Stimulated activated naive CD4-positive, alpha-beta T cell treated with Interleukin-2 at 50 U/mL for 16 hours (primary cell): ENCODE measurements at places on chromosomes 7 and 10.

DNA sequence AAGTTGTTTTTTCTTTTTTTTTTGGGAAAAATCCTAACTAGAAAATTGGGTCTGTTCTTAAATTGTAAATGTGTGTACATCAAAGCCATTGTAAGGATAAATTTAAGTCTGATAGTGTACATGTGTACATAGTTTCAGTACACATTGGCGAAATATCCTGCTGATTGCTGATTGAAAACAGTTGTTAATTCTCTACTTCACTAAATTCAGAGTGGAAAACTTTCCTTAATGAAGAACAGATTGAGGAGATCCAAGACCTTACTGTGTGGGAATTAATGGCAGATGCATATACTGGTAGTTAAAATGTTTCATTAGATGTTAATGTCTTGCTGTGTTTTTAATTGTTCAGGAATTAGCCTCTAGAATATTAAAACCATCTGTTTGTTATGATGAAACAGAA is 506.0 kb downstream of the AUTS2 start:
- no peak for DNase-seq

- DNase-seq = no peak
Observed at GRCh38 chr7:51261950-51262795, 54.4 kb downstream of the COBL start.

- DNase-seq = no peak
Observed at GRCh38 chr7:36806891-36807290, 82.6 kb upstream of the AOAH start.

DNA sequence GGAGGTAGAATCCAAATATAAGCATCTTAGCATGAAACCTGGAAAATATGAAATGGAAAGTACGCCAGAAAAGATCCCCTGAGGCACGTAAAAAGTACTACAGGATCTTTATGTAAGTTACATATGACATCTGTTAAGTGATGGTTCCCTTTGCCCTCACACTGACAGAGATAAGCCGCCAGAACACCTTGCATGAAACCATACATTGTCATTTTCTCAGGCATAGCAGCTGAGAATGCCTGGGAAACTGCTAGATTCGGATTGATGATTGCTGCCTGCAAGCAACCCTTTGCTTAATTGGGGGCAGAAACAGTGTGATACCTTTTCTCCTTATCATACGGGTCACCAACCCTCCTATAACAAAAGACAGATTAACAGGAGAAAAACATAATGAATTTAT is 826.6 kb upstream of the LRRN3 start:
- DNase-seq = no peak

- DNase-seq = no peak
Observed at GRCh38 chr10:19815036-19815730, 1.0 kb upstream of the PLXDC2 start.

- DNase-seq = no peak
Observed at GRCh38 chr7:152663931-152664330, 12.0 kb downstream of the XRCC2 start.

DNA sequence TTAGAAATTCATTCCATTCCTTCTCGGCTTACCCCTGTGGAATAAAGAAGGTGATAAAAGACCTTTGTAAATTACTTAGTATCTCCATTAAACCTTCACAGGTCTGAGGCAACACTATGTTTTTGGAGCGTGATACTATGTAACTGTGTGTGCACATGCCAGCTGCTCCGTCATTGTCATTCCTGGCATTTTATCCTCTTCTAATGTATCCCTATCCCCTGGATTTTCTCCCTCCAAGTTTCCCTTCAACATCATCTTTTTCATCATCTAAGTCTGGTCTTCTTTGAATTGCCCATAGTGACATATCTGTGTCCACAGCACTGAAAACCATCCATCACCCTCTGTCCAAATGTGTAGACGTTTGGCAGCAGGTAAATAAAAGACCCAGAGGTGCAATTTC is 125.7 kb downstream of the TEX36 start:
- DNase-seq = no peak

- DNase-seq = no peak
Observed at GRCh38 chr10:85643171-85643844, 723.3 kb downstream of the GRID1 start.

DNA sequence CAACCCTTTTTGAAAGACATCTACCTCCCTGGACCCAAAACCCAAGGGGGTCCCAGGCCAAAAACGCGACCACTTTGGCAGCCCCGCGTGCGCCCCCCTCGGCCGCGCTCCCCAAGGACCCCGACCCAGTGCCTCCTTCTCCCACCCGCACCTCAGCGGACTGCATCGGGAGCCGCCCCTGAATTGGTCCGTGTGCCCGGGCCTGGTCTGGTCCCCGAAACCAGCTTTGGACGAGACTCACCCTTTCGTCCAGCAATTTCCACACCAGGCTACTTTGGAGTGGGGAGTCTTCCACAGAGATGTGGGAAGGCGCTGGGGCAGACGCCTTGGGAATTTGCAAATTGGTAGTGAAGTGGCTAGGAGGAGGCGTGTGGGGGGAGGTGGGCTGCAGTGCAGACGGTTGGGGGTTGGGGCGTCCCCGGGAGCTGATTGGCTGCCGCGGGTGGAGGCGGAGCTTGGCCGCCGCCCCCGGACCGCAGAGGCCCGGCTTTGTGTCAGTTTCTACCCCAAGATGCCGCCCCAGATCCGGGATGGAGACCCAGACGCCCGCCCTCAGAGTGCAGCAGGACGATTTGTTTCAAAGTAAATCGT is 16.9 kb downstream of the TCAF1 start:
- no peak for DNase-seq

- DNase-seq = no peak
Observed at GRCh38 chr7:132321387-132321786, 254.9 kb downstream of the PLXNA4 start.

- DNase-seq = no peak
Observed at GRCh38 chr10:126337251-126337810, 50.9 kb downstream of the ADAM12 start.

- DNase-seq = no peak
Observed at GRCh38 chr7:79713276-79713675, 259.8 kb upstream of the MAGI2 start.

DNA sequence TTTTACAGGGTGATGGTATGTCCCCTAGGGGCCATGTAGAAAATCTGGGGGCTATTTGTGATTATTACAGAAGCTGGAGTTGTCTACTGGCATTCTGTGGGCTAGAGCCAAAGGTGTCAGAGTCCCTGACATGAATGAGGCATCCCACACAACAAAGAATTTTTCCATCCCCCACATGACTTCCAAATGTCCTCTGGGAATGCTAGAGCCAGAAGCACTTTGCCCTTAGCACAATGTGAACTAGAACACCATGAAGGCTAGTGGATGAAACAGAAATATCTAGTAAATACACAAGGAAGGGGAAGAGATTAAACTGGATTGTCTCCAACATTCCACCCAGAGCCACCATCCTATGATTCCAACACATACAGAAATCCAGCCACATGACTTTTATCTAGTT is 46.9 kb downstream of the FAM13C start:
- no peak for DNase-seq

GRCh38 chr7:91603707-91604106 is 276.8 kb downstream of the MTERF1 start:
- no peak for DNase-seq

DNA sequence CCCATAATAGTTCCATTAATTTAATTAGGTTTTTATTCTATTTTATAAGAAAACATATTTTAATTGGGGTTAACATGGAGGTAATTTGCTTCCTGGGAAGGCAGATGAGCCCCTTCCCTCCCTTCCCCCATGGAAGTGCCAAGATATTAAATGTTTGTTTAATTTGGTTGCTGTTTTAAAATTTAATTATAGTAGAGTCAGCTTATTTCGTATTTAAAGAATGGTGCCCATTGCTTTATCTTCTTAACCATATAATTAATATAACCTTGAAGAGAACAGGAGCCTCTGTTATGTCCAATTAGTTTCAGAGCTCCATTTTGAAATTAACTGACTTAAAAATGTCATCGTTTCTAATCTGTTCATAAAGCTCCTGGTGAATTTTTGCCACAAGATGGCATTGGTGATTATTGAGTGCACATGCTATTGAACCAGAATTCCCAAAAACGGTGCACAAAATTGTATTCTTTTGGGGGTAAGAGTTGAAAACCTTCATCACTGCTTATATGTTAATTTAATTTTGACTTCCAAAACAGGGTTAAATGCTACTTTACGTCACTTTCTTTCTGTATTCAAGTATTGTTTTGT is 26.0 kb downstream of the KLHDC10 start:
- no peak for DNase-seq

DNA sequence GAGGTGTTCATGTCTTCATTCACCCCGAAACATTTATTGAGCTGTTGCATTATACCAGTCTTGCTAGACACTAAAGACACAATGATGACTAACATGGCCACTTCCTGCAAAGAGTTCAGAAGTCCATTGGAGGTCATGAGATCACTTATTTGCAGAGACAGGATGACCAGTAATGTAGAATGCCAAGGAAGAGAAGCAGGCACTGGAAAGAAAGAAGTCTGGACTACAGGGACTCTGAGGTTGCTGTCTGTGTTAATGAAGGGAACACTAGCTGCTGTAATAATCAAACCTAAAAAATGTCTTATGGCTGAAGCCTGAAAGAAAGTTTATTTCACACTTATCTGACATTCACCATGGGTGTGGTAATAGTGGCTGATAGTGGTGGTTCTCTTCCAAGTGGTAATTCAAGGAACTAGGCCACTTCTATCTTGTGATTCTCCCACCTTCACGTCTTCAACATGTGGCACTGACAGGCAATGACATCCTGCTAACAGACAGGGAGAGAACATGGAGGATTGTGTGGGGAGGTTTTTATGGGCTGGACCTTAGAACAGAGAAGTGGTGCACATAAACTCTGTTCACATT is 89.2 kb upstream of the MKLN1 start:
- no peak for DNase-seq

DNA sequence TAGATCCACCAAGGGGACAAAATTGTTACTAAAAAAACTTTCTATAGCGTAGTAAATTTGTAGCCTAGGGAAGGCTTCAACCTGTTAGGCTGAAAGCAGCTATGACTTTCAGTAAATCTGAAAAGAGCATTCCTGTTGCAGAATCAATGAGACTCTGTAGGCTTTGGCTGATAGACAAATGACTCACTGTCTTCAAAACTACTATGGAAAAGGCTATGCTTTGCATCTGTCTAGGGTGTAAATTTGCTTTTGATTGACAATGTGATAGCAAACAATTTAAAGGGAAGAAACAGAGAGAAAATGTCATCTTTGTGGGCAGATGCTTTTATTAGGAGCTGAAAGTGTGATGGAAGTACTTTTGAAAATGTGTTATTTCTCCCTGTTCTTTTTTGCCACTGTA is 60.6 kb downstream of the ARL5B start:
- DNase-seq = no peak

DNA sequence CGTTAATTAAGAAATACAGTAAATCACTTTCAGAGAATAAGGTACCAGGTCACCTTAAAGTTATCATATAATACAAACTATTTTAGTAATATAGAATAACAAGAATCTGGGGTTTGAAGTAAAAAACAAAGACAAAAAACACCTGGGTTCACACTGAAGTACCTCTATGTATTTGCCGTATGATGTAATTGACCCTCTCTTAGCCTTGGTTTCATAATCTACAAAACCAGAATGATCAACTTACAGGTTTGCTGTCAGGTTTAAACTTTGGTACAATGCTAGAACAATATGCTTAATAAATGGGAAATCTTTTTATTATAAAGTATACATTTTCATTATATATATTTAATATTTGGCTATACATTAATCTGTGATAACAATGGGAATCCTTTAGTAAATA is 58.3 kb downstream of the CDCA7L start:
- DNase-seq = no peak

DNA sequence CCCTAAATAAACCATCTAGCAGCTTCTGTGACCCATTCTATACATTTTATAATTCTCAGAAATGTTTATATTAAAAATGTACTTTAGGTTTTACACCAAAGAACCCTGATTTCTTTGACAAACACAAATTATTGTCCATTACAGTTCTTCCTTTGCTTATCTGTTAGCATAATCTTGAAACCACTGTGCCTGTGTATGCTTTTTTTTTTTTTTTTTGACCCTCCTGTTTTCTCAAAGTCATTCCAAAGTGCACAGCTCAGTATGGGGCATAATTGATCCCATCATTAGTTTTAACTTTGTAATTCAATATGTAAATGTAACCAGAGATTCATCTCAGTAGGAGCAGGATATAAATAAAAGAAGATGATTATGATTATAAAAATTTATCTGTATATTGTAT is 229.3 kb downstream of the DGKB start:
- DNase-seq = no peak

DNA sequence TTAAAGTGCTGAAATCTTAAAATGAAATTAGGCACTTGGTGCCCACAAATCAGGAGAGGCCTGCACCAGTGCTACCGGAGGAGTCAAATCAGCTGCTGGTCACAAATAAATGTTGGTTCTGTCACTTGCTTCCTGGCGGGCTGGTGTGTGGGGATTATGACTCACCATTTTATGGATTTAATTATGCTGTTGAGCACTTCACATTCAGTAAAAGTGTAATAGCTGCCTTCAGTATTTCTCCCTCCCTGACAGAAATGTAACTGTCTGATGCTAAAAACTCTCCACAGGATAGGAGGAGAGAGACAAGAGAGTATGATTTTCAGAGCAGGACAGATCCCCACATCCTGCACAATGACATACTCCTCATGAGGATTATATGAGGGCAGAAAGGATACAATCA is 186.0 kb downstream of the JAZF1 start:
- no peak for DNase-seq

GRCh38 chr7:1675036-1675671 is 5.1 kb downstream of the ELFN1 start:
- no peak for DNase-seq

- no peak for DNase-seq
Observed at GRCh38 chr10:3364768-3365480, 192.3 kb upstream of the PITRM1 start.

GRCh38 chr7:22872096-22872807 is 49.6 kb upstream of the TOMM7 start:
- DNase-seq = no peak

DNA sequence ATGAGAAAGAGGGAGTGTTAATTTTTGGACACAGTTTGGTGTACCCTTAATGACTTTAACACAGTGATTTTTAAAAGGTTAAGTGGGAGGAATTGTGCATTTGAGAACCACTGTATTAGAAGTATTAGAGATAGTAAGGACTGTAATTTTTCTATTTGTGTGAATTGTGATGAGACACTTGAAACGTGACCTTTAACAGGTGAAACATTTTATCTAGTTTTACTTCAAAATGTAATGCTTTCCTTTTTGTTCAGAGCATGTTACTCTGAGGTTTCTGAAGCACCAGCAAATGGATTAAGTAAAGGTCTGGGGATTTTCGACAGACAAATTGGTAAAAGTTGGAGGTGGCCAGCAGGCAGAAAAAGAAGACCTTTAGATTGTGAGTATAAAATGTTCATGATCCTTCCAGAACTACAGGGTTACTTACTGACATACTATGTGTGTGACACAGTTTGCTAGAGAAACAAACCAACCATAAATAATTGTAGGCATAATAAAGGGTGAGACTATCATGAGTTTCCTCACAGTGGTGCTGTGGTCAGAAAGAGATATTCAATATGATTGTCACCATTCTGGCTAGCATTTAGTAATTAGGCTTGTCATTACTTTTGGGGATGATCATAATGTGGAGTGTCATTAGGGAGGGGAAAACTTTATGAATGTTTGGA is 26.1 kb downstream of the LCOR start:
- no peak for DNase-seq
